ENCODE measurements at places on chromosomes 16 and 17.

- no peak for DNase-seq
Measured at GRCh38 chr17:83121921-83122820, 42.8 kb downstream of the METRNL start.

- no peak for DNase-seq
Measured at GRCh38 chr17:39014044-39014794, 47.0 kb upstream of the FBXO47 start.

- peak; percentile 79 for DNase-seq
Measured at GRCh38 chr16:83305092-83305491, 502.7 kb upstream of the HSBP1 start.

DNA sequence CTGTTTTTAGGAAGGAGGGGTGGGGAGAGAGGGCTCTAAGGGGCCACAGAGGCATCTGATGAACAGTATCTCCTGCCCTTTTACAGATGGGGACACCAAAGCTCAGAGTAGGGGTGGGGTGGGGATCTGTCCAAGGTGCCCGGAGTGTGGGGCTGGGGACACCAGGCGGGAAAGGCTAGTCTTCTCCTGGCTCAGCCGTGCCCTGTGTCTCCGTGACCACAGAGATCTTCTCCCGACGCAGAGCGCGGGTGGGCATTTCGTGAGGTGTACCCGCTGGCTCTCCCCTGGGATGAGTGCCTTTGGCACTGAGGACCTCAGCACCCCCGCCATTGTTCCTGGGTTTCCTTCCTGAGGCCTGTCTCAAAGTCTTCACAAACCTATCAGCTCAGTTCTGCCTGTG lies 209.6 kb downstream of the NTN1 start:
- no peak for DNase-seq

- DNase-seq = no peak
Measured at GRCh38 chr16:27374221-27374803, 27.7 kb upstream of the IL21R start.

DNA sequence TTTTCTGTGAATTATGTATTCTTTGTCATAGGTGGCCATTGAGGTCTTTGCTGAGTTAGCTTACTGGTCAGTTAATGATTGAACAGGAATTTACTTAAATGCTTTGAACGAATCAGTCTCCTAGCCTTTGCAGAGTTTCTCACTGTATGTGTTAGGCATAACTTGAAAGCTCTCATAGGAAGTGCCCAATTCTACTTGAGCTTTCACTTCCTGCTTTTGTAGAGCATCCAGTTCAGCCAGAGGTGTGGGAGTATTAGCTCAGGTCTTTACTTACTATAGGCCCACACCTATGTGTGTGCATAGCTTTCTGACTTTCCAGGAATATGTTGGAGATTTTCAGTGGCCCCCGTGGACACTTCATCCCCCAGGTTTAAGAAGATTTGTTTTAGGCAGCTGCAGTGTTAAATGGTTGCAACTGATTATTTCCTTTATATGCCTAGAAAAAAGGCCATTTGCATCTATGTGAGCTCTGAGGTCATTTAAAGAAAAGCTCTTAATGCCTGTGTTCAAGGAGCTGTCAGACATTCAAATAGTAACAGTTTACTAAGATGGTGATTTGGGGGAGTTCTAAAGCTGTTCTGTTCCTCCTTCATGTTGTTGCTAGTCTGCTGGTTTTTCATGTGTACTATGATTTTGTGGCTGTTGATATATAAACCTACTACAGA lies 62.3 kb downstream of the PHKB start:
- no peak for DNase-seq

DNA sequence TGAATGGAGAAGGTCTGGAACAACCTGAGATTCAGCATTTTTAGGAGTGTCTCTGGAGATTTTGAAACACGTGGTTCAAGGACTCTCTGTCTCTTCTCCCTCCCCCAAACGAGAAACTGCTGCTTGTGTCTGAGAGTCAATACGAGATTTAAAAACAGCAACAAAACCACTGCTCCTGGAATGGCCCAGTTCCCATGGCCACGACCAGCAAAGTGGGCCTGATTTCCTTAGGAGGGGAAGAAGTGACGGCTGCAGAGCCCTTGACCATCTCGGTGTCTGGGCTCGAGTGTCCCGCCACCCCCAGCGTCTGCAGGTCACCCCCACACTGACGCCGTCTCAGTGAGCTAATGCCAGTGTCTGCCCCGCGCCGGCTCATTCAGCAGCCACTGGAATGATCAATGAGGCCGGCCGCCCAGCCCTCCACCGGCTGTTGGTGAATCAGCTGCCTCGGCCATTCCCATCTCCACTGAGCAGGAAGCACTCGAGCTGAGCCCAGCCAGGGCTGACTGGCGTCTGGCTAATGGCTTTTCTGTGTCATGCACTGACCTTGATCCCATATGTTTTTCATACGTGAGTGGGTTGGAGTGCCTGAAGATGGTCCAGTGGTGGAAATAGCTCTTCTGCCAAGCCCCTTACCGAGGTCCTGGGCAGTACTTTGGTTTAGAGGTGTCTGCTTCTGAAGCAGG lies 151.8 kb downstream of the PITPNC1 start:
- peak; percentile 89 for DNase-seq

- no peak for DNase-seq
Measured at GRCh38 chr16:63618896-63619485, 1502.9 kb downstream of the CDH11 start.

DNA sequence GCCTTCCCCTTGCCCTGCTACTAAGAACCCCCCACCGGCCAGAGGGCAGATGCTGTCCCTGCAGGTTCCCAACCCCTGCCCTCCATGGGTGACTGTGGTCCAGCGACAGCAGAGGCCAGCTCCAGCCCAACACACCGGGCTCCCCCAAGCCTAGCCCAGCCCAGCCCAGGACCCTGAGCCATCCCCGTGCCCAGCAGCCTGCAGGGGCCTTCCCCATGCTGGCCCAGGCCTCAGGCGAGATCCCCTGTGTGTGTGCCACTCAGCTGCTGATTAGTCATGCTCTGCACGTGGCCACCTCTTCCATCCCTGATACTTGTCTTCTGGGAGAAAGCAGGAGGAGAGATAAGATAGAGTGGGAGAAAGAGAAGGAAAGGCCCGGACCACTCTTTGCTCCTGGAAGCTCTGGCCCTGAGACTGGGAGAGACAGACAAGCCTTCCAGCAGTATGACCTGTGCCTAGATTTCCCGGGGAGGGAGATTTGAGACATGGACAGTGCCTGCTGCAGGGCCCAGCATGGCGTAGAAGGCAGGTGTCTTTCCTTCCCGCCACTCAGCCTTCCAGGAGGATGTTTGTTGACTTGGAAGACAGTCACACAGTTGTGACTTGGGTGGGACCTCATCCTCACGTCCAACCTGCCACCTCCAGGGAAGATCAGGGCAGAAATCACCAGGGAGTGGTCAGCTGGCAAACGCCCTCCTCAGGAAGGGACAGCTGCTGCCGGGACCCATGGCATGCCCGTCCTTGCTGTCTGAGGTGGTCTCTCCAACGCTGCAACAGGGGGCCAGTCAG lies 41.3 kb upstream of the RASD1 start:
- no peak for DNase-seq

GRCh38 chr17:27824176-27824715 lies 23.9 kb upstream of the NOS2 start:
- no peak for DNase-seq

GRCh38 chr17:83196973-83197880 lies 117.8 kb downstream of the METRNL start:
- no peak for DNase-seq

DNA sequence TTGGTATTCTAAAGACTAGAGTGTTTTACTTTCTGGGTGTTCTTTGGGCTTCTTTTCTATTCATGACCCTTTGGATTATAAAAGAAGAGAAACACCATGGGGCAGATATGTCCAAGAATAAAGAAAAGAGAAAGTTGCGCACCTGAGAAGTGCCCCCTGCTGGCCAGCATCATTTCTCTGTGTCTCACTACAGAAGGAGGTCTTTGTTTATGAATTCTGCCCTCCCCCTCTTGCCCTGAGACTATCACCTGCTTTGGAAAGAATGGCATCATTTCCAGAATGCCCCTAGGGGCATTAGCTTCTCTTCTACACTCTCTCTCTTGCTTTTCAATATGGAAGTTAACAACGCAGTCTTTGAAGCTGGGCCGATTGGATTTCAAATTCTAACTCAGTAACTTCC lies 45.0 kb downstream of the CDH13 start:
- DNase-seq = no peak

DNA sequence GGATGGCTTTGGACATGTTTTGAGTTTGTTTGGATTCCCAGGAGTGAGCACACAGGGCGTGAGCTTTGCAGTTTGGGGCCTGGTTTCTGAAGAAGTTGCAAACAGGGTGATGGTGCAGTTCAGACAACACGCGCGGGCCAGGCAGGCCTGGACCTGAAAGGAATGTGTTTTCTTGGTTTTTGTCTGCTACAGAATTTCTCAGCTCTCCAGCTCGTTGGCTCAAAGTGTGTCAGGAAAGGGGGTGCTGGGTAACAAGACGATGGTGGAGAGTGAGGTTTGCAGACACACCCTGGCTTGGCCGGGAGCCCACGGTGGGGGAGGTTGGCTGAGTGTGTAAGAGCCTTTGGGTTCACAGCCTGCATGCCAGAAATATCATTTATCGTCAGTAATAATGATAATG lies 82.3 kb downstream of the CMIP start:
- peak; percentile 49 for DNase-seq

DNA sequence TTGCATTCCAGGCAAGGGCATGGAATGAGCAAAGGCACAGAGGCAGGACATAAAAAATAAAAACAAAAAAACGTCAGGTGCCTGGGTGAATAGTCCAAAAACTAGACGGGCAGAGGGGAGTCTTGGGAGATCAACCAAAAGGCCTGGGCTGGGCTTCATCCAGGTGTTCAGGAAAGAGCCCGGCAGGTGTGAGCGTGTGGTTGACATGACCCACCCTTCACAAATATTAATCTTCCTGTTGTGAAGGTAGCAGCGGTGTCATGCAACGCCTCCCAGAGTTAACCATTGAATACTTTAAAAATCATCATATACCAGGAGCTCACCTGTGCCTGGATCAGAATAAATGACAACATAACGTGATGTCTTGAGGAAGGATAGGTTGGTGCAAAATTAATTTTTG lies 90.6 kb downstream of the USP22 start:
- no peak for DNase-seq

DNA sequence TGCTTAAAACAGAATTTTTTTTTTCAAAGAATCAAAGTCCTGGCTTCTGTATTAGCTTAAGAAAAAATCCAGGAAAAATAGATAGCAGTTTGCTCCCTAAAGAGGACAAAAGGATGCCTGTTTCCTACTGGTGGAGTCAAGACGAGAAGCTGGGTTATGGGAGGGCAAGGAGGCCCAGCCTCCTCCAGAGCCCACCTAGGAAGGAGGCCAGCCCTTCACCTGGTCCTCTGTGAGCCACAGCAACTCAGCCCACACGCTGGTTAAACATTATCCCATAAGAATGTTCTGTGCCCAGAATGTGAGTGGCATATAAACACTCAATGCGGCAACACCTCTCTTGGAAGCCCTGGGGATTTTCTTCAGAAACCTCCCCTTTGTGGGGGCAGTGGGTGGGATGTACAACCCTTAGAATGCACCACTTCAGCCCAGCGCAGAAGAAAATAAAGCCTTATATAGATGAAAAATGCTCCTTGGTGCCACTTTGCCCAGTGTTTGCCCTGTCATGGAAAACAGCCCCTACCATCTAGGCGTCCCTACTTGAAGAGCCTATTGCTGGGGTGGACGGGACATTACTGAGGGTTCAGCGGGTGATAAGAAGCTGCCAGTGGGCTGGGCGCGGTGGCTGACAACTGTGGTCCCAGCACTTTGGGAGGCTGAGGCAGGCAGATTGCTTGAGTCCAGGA lies 48.0 kb downstream of the TEKT5 start:
- no peak for DNase-seq

DNA sequence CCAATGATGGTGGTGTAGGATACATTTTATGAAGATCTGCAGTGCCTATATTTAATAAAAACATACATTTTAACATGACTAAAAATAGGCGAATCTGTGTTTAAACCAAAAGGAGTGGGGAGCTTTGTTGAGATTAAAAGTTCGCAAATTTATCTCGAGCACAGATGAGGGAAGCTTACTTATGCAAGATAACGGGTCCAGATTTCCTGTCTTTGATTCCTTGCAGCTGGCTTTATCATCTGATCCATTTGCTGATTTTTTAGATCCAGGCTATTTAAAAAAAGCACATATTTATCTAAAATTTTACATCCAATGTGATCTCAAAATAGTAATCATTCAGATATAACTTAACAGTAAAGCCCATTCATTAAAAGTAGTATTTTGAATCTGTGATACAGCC lies 57.0 kb upstream of the INTS2 start:
- no peak for DNase-seq

DNA sequence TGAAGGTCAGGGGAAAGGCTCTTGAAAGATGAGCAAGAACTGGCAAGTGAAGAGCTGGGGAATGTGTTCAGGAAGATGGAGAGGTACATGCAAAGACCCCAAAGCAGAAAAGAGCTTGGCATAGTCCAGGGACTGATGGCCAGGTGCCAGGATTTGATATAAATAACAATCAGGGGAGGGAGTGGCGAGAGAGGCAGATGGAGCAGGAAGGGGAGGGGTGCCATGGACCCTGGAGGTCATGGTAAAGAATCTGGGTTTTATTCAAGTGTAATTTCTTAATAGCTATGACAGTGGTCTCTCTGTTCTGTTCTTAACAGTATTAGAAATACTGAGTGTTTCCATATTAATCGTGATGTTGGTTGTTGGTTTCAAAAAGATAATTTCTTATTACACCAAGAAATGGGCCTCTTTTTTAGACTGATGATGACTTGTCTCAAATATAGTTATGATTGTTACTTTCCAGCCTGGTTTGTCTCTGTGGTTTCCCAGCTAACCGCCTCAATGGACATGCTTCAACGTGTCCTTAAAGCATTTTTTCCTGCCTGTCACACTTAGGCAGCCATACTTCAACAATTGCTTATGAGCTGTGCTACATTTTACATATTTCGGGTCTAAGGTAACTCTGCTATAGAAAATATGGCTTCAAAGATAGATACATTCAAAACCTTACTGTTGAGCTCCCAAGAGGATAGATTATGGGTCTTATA lies 49.4 kb downstream of the MYH10 start:
- no peak for DNase-seq

GRCh38 chr16:68005786-68006286 lies 6.6 kb upstream of the DPEP2 start:
- DNase-seq = no peak

GRCh38 chr16:56911771-56912571 lies 20.0 kb upstream of the HERPUD1 start:
- DNase-seq = no peak

DNA sequence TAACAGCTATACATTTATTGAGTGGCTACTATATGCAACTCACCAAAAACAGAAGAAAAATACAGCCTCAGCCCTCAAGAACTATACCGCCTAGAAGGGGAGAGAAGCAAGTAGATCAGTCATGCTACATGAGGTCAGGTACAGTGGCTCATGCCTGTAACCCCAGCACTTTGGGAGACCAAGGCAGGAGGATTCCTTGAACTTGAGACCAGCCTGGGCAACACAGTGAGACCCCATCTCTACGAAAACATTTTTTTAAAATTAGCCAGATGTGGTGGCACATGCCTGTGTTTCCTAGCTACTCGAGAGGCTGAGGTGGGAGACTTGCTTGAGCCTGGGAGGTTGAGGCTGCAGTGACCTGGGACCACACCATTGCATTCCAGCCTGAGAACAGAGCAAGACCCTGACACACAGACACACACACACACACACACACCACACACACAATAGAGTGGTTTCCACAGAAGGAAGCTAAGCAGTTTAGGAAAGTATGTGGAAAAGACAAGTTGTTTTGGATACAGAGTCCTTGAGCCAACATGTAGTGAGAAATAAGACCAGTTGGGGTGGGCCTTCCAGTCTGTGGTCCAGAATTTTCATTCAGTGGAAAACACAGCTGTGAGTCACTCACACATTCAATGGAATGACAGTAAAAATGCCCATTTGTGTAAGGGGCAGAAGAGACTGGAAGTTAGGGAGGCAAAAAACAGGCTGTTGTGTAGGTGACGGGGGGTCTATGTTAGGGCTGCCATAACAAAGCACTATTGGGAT lies 10.7 kb upstream of the SNTB2 start:
- DNase-seq = no peak
